CD8-positive, alpha-beta memory T cell (primary cell): ENCODE measurements at places on chromosomes 6 and 20. TPM values are rescaled to one million over a fixed set of nuclear protein-coding genes. Genes with fewer than 3 reads are reported as not detected.

- DNase-seq = peak; percentile 47
These were observed at the start of gene SGK1 for GRCh38 chr6:134317471-134318131. Gene SGK1 (minus strand): TSS chr6:134318112. CDS start chr6:134317460, 652 bp downstream.

DNA sequence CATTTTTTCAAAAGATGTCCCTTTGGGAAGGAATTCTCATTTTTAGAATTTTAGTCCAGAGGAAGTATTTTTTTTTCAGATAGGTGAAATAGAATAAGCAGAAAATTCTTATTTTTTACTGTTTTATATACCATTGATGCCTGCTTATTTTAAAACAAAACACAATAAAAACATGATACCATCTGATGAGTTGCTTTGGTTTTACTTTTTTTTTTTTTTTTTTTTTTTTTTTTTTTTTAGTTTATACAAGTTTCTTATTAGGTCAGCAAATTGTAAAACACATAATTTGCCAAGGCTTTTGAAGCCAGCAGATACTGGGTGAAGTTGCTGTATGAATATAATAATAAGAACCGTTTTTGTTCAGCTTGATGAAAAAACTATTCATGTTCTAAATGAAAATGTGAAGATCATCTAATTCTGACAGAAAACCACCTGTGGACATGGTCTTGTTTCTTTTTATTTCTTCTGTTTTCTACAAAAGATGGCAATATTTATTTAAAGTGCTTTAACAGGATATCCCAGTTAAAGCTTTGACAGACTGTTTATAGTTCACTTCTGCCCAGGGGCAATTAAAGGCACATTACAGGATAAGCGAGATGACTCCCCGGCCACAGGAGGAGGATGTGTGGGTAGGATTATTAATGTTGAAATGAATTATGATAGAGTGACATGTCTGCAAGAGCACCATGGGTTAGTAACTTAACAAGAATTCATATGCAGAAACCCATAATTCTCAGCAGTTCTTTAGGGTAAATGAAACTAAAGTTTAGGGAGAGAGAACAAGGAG lies 31.1 kb downstream of the MYB start:
- DNase-seq = no peak

Gene MYH7B
- 0.48 TPM for total RNA-seq

GRCh38 chr6:139905404-139906052 lies 531.1 kb upstream of the CITED2 start:
- no peak for DNase-seq

Gene TAGAP
- total RNA-seq = 145 TPM

Gene CCN2
- total RNA-seq = not detected
